AG04450 (cell line): ENCODE measurements at places on chromosomes 7 and 10.

- no peak for DNase-seq
Observed at GRCh38 chr7:69402696-69403095, 195.6 kb upstream of the AUTS2 start.

DNA sequence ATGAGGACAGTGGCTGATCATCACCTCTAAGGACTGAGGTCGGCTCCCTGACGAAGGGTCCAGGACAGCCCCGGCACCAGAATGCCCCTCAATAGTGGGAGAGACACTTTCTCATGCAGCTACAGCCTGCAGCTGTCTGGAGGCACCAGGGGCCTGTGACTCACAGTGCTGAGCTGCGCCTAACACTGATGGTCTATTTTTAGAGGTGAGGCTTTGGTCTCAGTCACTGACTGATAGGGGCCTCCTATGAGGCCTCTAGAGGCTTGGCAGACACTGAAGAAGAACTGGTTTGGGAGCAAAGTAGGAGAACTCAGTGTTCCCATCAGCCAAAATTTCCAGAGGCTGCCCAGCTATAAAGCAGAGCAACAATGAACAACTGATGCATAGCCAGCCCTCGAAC lies 130.1 kb downstream of the COBL start:
- DNase-seq, result no peak

- no peak for DNase-seq
Observed at GRCh38 chr7:93316730-93317129, 84.6 kb downstream of the VPS50 start.

GRCh38 chr10:88254091-88254490 lies 329.0 kb downstream of the RNLS start:
- no peak for DNase-seq

DNA sequence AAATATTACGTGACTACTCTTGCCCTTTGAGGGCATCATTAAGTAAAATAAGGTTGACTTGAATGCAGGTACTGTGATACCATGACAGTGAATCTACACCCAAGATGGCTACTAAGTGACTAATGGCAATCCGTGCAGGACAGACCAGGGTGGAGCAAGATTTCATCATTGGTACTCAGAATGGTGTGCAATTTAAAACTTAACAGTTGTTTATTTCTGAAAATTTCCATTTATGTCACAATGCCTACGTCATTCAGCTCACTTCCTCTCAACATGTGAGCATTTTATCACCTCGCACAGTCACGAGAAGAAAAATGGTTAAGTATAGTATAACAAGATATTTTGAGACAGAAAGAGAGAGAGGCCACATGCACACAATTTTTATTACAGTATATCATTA lies 50.3 kb upstream of the MET start:
- no peak for DNase-seq

GRCh38 chr10:129760416-129760815 lies 203.7 kb downstream of the EBF3 start:
- no peak for DNase-seq

DNA sequence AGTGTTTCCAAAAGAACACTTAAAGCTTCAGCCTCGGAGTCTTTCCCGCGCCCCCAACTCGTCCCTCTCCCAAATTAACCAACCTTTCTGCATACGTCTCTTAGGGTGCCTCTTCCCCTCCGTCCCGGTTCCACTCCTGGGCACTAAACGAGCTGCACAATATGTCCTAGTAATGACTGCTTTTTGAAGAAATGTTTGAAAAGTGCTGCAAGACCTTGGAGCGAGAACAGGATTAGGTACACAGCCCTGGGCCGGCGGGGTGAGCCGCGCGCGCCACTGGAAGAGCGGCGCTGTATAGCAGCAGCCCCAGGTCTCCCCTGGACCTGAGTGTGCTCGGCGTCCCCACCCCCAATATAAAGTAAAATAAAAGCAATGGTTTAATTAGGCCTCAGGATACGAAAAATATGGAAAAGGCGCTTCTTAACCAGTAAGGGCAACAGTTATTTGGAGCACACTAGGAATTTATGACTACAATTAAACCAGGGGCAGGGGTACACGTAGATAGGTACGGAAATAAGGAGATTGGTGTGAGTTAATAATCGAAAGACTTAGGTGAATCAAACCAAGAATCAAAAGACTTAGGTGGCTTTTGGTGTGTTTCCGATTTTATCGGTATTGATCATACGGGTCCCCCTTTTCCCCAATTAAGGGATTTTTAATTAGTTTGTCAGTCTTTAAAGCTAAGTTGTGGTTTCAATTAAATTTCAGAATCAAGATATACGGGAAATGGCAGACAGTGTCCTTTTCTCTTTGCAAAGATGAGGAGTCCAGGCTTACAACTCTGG lies 1.9 kb downstream of the TET1 start:
- no peak for DNase-seq

GRCh38 chr10:132909491-132910071 lies 32.8 kb downstream of the CFAP46 start:
- no peak for DNase-seq

DNA sequence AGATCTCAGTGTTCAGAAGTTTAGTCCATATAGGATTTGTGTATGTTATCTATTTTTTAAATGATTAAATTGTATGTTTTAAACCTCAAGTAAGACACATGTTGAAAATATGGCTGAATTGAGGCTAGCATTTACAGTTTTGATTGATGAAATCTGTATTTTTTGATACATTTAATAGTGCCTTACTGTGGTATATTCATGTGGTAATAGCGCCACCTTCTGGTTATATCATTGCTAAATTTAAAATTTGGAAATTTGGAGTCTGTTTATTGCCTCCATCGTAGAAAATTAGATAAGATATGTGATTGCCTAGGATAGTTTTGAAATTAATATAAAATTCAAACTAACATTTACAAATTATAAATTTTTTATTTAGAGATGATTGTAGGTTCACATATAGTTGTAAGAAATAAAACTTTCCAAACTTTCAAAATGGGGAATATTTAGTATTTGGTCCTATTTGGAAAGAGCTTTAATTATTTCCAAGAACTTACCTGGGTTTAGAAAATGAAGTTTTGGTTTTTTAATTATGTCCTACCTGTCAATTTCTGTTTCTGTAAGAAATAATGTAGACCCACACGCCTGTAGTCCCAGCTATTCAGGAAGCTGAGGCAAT lies 19.1 kb upstream of the ARMS2 start:
- DNase-seq, result no peak

- no peak for DNase-seq
Observed at GRCh38 chr10:94150541-94151184, 156.9 kb downstream of the PLCE1 start.

GRCh38 chr10:85545874-85546273 lies 820.7 kb downstream of the GRID1 start:
- no peak for DNase-seq

- DNase-seq, result no peak
Observed at GRCh38 chr10:78919181-78919966, 149.4 kb upstream of the ZMIZ1 start.

GRCh38 chr10:114825513-114826253 lies 4.1 kb downstream of the FHIP2A start:
- DNase-seq, result peak; percentile 56

GRCh38 chr10:1966712-1967376 lies 229.5 kb upstream of the ADARB2 start:
- DNase-seq, result no peak

DNA sequence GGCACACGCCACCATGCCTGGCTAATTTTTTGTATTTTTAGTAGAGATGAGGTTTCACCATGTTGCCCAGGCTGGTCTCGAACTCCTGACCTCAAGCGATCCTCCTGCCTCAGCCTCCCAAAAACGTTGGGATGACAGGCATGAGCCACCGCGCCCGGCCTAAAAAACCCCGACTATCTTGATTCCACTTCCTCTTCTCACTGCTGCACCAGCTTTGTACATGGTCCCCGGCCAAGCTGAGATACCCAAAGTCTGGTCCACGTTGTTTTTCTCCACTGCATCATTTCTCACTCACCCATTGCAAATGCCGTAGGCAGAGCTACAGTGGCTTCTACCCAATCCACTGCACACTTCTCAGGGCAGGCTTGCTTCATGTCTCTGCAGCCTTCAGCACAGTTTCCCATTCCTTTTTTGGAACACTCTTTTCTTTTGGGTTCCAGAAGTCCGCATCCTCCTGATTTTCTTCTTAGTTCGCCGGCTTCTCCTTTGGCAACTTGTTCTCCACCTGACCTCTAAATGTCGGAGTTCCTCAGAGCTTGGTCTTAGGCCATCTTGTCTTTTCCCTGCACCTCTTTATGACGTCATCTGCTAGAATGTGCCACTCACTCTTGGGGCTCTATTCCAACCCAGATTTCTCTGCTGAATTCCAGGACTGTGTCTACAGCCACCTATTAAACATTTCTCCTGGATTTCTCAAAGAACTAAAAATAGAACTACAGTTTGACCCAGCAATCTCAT lies 6.0 kb upstream of the GNB2 start:
- DNase-seq, result no peak

GRCh38 chr10:63711867-63712716 lies 190.9 kb downstream of the REEP3 start:
- peak; percentile 86 for DNase-seq

- DNase-seq, result no peak
Observed at GRCh38 chr10:127018298-127018650, 113.0 kb downstream of the DOCK1 start.

- no peak for DNase-seq
Observed at GRCh38 chr7:34991938-34992840, 45.1 kb downstream of the DPY19L1 start.

GRCh38 chr7:138033241-138033640 lies 31.4 kb upstream of the CREB3L2 start:
- no peak for DNase-seq

DNA sequence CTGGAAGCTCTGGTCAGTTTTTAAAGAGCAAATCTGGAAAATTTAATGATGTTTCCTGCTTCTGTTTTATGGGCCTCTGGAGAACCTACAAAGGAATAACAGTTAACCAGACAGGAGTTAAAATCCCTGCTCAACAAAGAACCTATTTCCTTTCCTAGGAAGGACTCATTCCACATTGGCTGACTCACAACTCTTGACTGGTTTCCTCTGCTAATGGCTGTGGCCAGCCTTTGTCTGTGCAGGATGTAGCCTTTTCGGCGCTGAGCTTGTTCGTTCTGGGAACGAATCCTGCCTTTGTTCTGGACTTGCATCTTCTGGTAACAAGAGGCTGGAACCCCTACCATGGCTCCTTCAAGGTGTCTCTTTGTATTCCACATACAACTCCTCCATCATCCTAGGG lies 112.8 kb upstream of the PDCD4 start:
- no peak for DNase-seq

DNA sequence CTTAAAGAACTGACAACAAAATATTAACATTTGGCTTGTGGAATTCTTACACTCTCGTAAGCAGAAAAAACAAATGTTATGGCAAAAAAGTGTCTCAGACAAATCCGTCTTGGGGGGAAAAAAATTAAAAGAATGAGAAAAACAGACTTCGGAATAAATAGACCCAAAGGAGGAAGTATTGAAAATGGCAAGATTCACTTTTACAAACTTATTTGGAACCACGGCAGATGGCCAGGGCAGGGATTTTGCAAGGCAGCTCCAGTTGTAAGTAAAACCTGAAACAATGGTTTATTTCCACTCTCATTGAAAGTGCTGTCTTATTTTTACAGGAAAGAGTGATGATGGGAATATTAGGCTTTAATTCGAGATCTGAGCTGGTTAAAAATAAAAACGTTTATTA lies 1.5 kb upstream of the ZNF438 start:
- no peak for DNase-seq

- DNase-seq, result no peak
Observed at GRCh38 chr10:71975087-71975870, 11.1 kb downstream of the CHST3 start.

GRCh38 chr7:145899938-145900337 lies 216.7 kb upstream of the CNTNAP2 start:
- DNase-seq, result no peak

- no peak for DNase-seq
Observed at GRCh38 chr10:131574707-131575430, 263.3 kb upstream of the TCERG1L start.

DNA sequence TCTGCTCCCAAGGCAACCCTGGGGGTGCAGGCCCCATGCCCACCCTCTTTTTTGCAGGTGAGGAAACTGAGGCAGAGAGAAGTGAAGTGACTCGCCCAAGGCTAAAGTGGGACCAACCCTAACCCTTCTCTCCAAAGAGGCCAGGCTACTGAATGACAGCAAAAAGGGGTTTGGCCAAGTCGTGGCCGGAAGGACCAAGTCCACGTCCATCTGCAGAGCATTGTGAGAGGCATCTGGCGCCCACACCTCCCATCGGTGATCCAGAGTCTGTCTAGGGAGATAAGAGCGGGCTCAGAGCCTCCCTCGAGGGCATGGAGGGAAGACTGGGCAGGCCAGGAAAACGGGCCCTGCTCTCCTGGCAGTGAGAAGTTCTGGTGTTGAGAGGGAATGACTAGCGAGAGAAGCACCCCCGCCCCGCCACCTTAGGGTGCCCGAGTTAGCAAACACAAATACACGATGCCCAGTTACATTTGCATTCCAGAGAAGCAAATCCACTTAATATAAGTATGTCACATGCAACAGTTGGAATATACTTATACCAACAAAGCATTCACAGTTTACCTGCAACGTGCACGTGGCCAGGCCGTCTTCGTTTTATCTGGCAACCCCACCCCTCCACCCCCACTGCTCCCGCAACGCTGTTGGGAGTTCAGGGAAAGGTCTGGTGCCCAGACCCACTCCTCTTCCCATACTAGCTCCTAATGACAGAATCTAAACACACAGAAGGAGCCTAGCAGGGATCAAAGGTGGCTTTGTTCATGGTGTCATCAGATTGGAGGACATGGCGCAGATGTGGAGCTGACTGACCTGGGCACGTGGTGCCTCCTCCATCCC lies 124.9 kb downstream of the OAT start:
- DNase-seq, result no peak

- peak; percentile 56 for DNase-seq
Observed at GRCh38 chr7:32891043-32891799, at the start of gene KBTBD2. KBTBD2 (minus strand) TSS chr7:32891760; CDS start chr7:32879604, 12,156 bp downstream.
